ENCODE measurements at places on chromosomes 5 and 9. TPM values are rescaled to one million over a fixed set of nuclear protein-coding genes. Genes with fewer than 3 reads are reported as not detected.

GRCh38 chr5:36889264-36889663, 12.7 kb downstream of the NIPBL start:
- no peak for DNase-seq

DNA sequence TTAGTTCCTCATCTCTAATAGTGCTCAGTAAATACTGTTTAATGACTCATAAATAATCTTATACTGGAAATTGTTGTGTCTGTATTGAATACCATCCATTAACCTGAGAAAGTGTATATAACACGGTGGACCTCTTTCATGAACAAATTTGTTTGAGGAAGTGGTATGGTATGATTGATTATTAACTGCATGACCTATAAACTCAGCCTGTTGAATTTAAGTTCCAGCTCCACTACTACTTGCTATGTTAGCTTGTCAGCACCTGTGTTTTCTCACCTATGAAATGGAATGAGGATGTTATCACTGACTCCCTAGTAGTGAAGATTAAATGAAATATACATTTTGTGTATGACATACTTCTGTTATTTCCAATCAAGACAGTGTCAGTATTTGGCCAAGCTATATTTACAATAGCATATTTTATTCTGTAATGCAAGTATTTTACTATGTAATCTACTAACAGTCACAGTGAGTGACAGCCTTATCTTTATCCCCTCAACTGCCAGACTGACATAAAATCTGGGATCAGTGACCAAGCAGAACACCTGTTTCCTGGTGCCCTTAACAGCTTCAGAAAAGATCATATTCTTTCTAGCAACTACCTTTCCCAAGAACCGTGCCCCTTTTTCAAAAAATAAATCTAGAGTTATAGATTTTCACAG, 77.3 kb upstream of the ITGA1 start:
- DNase-seq: no peak

GRCh38 chr5:38739011-38739704, 106.7 kb upstream of the OSMR start:
- DNase-seq: no peak

DNA sequence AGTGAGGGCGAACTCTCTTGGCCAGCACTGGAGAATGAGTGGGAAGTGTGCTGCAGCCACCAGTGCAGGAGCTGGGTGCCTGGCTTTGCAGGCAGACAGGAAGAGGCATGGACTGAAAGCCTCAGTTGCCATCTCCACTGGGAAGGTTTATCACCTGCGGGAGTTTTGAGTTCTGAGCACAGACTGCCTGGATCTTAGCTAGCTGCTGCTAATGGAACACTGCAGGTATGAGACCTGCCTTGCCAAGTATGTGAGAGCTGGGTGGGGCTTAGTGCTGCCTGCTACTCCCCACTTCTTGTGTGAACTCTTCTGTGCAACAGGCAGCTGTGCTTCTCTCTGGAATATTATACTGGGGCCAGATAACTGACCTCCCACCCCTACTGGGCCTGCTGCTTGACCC, 424.1 kb downstream of the TLR4 start:
- no peak for DNase-seq

DEPDC1B gene
- total RNA-seq: 2.0 TPM

DNA sequence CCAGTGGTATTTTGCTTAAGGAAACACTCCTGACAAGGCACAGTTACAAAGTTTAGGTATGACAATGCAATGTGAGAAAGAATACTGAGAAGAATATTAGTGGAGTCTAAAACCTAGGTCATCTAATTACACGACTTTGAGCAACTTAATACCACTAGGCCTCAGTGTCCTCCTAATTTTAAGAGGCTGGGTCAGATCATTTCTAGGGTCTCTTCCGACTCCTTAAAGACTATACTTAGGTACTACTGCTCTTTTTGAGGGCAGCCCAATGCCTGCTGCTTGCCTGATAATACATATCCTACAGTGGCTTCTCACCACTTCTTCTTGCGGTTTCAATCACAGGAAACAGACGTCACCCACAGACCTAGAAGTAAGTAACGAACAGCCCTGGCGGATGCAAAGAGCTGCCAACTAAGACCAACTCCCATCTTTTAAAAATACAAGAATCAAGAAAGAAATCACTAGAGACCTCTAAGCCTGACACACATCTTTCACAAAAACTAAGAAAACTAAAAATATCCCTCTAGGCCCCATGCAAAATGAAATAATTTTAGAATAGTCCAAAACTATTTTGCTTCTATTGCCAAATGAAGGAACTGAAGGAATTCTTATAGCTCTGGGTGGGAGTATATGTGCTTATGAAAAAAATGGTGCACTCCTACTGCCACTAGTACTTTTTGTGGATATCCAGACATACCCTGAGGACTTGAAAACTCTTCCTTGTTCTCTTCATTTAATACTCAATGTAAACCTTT, 13.1 kb downstream of the DIAPH1 start:
- peak; percentile 88 for DNase-seq

DNA sequence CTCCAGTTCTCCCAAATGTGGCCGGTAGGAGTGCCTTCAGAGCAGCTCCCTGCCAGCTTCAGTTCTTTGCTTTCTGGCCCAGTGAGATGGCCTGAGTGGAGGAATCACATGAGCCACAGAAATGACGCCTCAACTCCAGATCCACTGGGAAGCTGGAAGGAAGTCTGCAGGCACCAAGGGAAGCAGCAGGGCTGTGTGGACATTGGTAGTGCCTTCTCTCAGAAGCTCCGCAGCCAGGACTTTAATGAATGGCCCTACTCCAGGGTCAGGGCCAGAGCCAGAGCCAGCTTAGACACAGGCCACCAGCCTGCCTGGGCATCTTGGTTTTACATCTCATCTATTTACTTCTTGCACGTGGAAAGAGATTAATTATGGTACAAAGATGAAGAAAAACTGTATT, 12.0 kb upstream of the PSMB7 start:
- no peak for DNase-seq

DNA sequence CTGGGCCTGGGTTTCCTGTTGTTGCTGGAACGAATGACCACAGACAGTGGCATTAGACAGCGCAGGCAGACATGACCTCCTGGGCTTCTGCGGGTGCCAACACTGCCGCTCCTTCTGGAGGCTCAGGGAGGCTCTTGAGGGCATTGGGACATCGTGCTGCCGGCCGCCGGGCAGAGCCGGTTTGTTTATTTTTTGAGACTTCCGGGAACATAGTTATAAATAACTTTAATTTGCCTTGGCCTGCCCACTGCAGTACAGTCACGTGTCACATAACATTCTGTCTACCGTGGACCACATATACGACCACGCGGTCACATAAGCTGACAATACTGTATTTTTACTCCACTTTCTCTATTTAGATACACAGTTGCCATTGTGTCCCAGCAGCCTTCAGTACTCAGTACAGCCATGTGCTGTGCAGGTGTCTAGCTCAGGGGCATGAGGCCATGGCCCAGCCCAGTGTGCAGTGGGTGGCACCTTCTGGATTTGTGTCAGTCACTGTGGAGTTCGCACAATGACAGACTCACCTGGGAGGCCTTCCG, 8.2 kb upstream of the TOR4A start:
- no peak for DNase-seq

DNA sequence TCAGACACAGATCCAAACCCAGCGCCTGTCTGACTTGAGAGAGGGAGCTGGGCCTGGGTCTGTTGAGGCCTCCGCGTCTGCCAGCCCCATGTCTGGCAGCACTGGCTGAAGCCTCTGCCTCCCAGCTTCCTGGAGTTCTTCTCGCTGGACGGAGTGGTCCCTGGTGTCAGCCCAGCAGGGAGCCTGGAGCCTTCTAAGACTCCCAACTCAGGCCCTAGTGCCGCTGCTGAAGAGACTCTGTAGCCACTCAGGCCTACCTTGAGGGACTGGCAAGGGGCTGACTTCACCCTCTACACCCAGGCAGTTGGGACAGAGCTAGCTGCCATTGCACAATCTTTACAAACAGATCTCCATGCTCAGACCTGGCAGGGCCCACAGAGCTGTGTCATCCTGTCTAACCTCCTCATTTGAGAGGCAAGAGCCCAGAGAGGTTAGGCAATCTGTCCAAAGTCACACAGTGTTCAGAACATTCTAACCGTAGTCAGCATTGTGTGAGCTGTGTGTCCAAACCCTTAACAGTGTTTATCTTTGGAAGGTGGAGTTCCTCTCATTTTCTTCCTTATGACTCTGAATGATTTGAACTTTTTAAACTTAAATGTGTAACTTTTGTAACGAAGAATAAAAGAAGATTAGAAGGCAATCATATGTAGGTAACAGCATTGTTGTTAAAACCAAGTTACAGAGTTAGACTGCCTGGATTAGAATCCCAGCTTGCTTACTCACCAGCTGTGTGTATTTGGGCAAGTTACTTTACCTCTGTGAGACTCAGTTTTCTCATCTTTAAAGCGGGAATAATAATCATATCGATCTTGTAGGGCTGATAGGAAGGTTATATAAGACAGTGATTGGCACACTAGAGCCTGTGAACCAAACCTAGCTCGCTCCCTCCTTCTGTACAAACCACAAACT, 4.6 kb upstream of the DUSP1 start:
- DNase-seq: no peak

DNA sequence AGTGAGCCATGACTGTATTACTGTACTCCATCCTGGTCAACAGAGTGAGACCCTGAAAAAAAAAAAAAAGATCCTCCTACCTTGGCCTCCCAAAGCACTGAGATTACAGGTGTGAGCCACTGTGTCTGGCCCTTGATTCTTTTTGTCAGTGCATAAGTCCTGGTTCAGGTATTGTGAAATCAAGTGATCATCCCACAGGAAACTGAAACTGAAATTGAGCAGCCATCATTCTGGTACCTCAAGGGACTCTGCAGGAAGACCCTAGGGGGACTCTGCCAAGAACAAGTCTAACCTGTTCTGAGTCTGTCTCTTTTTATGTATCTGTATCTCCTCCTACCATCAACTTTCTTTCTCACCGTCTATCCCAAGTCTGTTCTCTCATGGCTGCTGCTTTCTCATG, 1.9 kb upstream of the DCAF10 start:
- no peak for DNase-seq

- DNase-seq: no peak
Observed at GRCh38 chr5:16639206-16639605, 22.4 kb upstream of the RETREG1 start.

BNC2 gene
- not detected for total RNA-seq

UBAP1 gene
- 70.7 TPM for total RNA-seq

TRIM7 gene
- 0.72 TPM for total RNA-seq

GRCh38 chr5:31119938-31120641, 73.4 kb upstream of the CDH6 start:
- no peak for DNase-seq

DNA sequence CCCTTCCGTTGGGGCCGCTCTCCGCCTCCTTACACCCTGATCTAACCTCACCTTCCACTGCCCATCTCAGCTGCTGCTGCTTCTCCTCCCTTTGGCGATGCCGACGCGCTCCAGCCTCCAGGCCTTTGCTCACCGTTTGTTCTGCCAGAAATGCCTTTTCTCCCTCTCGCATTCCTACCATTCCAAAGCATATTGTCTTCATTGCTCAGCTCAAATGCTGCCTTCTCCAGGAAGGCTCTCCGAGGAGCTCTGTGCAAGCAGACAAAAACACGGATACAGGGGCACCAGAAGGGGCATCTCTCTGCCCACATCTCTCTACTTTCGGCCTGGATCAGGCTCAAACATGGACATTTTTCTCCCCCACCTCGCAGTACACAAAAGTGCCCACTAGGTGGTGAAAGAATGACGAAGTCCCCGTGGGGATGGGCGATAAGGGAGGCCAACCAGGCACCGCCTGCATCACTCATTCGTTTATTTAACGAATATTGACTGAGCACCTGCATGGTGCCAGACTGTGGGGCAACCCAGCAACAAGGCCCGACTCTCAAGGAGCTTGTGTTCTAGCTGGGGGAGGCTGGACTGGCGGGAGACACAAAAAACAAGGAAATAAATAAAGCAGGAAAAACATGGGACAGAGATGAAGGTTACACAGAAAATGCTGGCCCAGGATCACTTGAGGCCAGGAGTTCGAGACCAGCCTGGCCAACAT, 7.3 kb upstream of the GRHPR start:
- peak; percentile 80 for DNase-seq

DNA sequence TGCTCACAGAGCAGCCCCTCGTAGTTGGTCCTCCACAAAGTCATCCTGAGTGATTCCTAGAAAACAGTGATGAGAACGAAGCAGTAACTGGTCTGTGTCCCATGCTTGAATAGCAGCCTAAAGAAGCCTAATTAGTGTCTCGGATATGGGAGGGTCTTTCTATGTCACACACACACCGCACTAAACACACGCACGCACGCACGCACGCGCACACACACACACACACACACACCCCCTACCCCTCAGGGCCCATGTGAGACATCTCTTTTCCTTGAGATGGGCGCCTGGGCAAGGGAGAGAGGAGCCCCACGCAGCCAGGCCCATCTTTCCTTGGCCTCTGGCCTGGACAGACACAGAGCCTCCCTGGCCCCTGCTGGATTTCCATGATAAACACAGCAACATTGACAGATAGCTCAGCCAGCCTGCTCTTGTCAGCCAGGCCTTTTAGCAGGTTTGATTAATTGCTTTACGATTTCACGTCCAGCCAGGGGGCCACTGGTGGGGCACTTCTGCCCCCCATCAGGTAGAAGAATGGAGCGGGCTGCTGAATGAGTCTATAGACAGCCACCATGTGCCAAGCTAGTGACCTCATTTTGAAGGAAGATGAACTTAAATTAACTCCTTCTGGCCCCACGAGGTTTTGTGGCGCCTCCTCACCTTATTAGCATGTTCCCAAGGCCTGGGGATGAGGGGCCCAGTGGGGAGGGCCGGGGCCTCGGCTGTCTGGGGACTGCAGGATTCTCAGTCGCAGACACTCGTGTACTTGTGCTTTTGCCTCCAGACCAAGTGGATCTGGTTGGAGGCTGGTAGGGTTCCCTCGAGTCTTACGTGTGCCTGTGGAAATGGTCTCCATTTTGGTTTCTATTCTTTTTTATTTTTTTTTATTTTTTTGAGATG, 36.2 kb upstream of the PRDM12 start:
- no peak for DNase-seq

- no peak for DNase-seq
Observed at GRCh38 chr9:1922026-1922425, 93.1 kb upstream of the SMARCA2 start.

DNA sequence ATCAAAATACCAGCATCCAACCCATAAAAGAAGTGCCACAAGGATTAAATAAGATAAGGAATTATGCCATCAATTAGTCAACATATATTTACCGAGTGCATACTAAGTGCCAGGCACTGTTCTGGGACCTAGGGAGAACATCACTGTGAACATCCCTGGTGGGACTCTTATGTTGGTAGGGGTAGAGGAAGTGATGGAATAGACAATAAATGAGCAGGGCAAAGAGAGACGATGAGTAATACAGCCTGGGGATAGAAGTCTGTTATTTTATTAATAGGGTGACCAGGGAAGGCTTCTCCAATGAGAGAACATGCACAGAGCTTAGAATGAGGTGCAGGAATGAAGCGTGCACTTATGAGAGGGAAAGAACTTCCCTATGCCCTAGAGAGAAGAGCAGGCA, 47.4 kb upstream of the VLDLR start:
- DNase-seq: no peak

- no peak for DNase-seq
Observed at GRCh38 chr9:5950261-5950660, 59.6 kb downstream of the MLANA start.

GRCh38 chr5:84961193-84961592, 576.5 kb upstream of the EDIL3 start:
- DNase-seq: no peak

C5orf34 gene
- 0.81 TPM for total RNA-seq

NR4A3 gene
- total RNA-seq: 84.1 TPM

PCDHGA2 gene
- total RNA-seq: not detected

SHLD3 gene
- total RNA-seq: 11.1 TPM

GRCh38 chr5:169538944-169539343, 44.6 kb upstream of the SPDL1 start:
- DNase-seq: no peak

- no peak for DNase-seq
Observed at GRCh38 chr5:173638126-173639040, 21.9 kb upstream of the BOD1 start.

Measured in CD4-positive, CD25-positive, alpha-beta regulatory T cell (primary cell).